ENCODE measurements at places on chromosomes 4 and X.
A peak's percentile ranks its signal among the peaks of the same experiment; 100 is the strongest.

- peak; percentile 38 for DNase-seq
These were observed 35.7 kb downstream of the HAND2 start for GRCh38 chr4:173494013-173494970.

GRCh38 chr4:74189331-74190043, 31.6 kb downstream of the MTHFD2L start:
- DNase-seq, result peak; percentile 29

DNA sequence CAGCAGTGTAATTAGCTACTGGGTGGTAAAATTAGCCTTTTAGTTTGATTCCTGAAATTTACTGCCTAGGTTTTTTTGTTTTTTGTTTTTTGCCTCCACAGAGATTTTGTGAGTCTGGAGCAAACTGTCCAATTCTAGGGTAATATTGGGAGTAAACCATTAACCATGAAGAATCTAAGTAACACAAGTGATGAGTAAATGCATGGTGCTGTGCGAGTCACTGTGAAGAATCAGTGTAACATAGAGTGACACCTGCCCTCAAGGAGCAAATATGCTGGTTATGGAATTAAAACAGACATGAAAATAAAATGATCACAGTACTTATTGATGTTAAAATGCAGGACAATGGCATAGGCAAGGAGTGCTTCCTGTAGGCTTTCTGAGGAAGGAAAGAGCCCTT, 60.1 kb downstream of the LRP2BP start:
- DNase-seq, result no peak

DNA sequence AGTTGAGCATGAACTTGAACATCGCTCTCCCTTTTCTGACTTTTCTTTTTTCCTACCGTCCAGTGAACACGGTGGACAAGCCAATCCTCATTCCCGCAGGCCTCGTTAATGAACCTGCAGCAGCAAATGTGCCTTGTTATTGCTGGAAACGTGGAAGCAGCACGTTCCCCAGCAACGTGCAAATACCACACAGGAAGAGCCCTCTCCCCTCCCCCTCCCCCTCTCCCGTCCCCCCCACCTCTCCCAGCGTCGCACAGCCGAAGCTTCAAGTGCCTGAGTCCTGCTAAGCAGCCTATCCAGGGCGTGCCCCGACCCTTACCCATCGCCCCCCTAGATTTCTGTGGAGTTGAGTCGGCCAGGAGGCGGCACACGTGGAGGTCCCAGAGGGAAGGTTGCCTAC, 219.9 kb downstream of the BCOR start:
- DNase-seq, result no peak

GRCh38 chrX:1928805-1929204, 313.9 kb downstream of the ASMT start:
- DNase-seq, result no peak

DNA sequence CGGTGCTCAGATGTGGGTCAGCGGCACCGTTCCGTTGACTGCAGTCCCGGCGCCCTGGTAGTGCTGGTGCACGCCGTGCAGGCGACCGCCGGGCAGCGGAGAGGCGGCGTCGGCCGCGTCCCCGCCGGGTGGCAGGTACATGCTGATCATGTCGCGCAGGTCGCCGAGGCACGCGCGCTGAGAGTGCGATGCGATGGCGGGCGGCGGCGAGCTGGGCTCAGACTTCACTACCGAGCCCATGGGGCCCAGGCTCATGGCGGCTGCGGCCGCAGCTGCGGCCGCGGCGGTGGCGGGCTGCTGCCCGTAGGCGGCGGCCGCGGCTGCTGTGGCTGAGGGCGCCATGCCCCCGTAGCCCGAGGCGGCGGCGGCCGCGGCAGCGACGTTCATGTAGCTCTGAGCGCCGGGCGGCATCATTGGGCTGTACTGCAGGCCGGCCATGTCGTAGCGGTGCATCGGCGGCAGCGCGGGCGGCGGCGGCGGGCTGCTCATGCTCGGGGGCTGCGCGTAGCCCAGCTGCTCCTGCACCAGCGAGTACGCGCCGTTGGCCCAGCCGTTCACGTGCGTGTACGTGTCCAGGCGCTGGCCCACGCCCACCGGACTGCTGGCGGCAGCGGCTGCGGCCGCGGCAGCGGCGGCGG, 1.0 kb downstream of the SOX3 start:
- no peak for DNase-seq

Data from GM06990 (cell line).